ENCODE measurements at places on chromosomes 6 and 20.

- DNase-seq = no peak
Measured at GRCh38 chr6:71665931-71666330, 220.4 kb upstream of the RIMS1 start.

DNA sequence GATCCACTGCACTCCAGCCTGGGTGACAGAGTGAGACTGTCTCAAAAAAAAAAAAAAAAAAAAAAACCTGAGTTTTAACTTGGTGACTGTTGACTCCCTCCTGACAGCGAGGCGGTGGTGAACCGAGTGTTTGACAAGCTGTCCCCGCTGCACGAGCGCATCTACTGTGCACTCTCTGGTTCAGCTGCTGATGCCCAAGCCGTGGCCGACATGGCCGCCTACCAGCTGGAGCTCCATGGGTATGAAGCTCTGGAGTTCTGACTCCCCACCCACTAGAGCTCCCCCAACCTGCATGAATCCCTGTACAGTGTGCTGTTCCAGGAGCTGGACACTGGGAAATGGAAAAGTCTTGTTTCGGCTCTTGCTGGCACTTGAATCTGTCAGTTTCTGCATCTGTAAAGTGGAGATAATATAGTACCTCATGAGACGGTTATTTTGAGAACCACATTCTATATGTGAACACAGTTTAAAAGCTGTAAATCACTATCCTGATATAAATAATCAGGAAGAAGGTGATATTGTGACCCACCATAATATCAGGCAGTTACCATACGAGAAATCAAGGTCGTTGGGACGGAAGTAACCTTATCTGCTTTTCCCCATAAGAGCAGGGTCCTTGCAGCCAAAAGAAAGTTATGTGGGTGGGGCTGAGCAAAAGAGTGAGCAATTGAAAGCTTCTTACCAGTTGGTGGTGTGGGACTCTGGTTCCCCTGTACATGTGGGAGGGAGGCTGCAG lies 3.3 kb downstream of the PSMB9 start:
- DNase-seq = no peak

- DNase-seq = no peak
Measured at GRCh38 chr6:134436950-134437349, 119.0 kb upstream of the SGK1 start.

- no peak for DNase-seq
Measured at GRCh38 chr6:37188962-37189510, 19.1 kb downstream of the PIM1 start.

DNA sequence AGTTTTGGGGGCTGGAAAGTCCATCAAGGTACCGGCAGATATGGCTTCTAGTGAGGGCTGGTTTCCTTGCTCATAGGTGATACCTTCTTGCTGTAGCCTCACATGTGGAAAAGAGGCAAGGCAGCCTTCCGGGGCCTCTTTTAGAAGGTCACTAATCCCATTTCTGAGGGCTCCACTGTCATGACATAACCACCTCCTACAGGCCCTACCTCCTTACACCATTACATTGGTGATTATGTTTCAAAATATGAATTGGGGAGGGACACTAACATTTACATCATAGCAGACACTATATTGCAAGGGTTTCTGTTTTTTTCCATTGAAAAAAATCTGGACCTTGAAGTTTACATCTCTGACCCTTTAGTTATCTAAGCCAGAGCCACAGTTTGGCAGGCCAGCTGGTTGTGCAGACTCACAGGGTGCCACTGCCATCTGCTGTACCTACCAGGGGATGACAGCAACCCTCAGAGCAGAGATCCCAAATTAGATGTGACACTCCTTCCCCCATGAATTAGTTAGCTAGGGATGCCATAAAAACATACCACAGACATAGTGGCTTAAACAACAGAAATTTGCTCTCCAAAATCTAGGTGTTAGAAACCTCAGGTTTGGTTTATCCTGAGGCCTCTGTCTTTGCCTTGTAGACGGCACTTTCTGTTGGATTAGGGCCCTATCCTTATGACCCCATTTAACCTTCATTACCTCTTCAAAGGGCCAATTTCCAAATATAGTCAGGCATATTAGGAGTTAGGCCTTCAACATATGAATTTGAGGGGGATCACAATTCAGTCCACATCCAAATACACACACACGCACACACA lies 166.4 kb upstream of the RNF217 start:
- no peak for DNase-seq

GRCh38 chr6:112938650-112939049 lies 591.5 kb downstream of the RFPL4B start:
- no peak for DNase-seq

- no peak for DNase-seq
Measured at GRCh38 chr6:15989397-15989796, 139.5 kb upstream of the MYLIP start.

DNA sequence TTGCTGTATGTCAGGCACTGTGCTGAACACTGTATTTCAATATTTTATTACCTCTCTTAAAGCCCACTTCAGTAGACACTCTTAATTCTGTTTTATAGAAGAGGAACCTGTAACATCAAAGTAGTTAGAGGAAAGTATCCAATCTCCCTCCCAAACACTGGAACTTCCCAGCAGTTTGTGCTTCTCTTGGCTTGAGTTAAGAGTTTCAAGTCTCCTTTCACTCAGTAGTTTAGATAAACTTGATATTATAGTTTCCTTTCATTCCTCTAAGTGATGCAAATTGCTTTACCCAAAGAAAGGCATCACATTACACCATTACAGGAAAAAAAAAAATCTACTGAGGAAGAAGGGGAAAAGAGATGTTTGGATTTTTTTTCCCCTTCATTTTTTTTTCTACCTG lies 164.3 kb downstream of the TSHZ2 start:
- DNase-seq = no peak

DNA sequence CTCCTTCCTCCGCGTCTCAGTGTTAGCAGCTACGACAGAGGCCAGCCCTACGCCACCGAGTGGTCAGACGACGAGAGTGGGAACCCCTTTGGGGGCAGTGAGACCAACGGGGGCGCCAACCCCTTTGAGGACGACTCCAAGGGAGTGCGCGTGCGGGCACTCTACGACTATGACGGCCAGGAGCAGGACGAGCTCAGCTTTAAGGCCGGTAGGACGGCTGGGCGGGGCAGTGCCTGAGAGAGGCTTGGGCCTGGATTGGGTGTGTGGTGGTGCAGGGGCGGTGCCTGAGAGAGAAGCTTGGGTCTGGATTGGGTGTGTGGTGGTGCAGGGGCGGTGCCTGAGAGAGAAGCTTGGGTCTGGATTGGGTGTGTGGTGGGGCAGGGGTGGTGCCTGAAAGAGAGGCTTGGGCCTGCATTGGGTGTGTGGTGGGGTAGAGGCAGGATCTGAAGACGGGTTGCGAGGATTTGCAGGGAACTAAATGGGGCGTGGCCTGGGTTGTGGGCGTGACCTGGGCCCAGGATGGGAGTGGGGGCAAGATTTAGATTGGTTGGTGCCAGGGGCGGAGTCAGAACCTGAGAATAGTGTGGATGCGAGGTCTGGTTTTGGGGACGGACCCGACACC lies 24.4 kb downstream of the SPDEF start:
- peak; percentile 20 for DNase-seq

GRCh38 chr6:116531675-116532570 lies 13.6 kb downstream of the TRAPPC3L start:
- peak; percentile 45 for DNase-seq

GRCh38 chr6:42901538-42901957 lies 14.3 kb upstream of the PTCRA start:
- peak; percentile 70 for DNase-seq
